ENCODE measurements at places on chromosomes 2 and 18.

GRCh38 chr2:127058246-127058953 lies 48.6 kb downstream of the BIN1 start:
- DNase-seq: no peak
- H3K4me1 ChIP-seq: peaks cover 4% of the 10 kb centered on the region
- no peak overlapping the region for H3K27ac ChIP-seq
- no peaks in the 10 kb centered on the region for H3K27me3 ChIP-seq

- DNase-seq: peak; percentile 12
- H3K36me3 ChIP-seq: no peaks in the 10 kb centered on the region
- H3K4me1 ChIP-seq: no peaks in the 10 kb centered on the region
Observed at GRCh38 chr2:233795735-233796171, 17.6 kb downstream of the MROH2A start.

GRCh38 chr2:134782792-134783191 lies 55.6 kb upstream of the ACMSD start:
- no peaks in the 10 kb centered on the region for H3K4me1 ChIP-seq
- no peaks in the 10 kb centered on the region for H3K36me3 ChIP-seq
- no peak overlapping the region for H3K27ac ChIP-seq
- no peak overlapping the region for H3K4me3 ChIP-seq

GRCh38 chr2:24919037-24919505 lies 966 bp downstream of the ADCY3 start:
- no peaks in the 10 kb centered on the region for H3K36me3 ChIP-seq
- H3K4me3 ChIP-seq: peak overlapping the region; percentile 44
- peak; percentile 63 for DNase-seq

DNA sequence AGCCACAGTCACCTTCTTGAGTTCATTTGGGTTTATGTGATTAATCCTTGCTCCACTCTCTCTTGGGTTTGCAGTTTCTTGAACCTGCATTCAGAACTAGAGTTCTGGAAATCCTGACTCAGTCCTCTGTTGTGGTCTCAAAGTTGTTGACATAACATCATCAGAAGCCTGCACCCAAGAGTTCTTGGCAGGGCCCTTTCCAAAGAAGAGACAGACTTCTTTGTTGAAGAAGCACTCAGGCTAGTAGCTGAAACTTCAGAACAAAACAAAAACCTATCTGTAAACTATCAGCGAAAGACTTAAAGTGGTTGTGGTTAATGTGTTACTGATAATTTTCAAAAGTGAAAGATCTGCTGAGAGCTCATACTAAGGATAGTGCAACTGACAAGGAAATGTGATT lies 120.8 kb downstream of the FAM168B start:
- H3K27me3 ChIP-seq: no peaks in the 10 kb centered on the region
- H3K4me3 ChIP-seq: no peak overlapping the region
- no peaks in the 10 kb centered on the region for H3K36me3 ChIP-seq
- no peak overlapping the region for H3K27ac ChIP-seq
- no peak for DNase-seq

DNA sequence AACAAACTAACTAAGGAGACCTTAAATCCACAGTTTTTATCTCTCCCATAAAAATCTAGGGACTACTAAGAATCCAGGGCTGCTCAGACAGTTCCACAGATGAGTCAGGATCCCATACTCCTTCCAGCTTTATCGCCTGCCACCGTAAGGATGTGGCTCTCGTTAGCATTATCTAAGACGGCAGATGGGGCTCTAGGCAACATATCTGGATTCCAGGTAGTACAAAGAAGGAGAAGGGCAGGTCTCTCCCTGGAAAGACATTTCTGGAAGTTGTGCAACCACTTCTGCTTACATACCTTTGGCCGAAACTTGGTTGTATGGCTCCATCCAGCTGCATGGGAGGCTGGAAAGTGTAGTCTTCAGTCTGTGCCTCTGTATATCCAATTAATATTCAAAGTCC lies 149.4 kb downstream of the SP3 start:
- H3K27ac ChIP-seq: no peak overlapping the region
- DNase-seq: no peak
- H3K4me3 ChIP-seq: no peak overlapping the region
- no peaks in the 10 kb centered on the region for H3K36me3 ChIP-seq

DNA sequence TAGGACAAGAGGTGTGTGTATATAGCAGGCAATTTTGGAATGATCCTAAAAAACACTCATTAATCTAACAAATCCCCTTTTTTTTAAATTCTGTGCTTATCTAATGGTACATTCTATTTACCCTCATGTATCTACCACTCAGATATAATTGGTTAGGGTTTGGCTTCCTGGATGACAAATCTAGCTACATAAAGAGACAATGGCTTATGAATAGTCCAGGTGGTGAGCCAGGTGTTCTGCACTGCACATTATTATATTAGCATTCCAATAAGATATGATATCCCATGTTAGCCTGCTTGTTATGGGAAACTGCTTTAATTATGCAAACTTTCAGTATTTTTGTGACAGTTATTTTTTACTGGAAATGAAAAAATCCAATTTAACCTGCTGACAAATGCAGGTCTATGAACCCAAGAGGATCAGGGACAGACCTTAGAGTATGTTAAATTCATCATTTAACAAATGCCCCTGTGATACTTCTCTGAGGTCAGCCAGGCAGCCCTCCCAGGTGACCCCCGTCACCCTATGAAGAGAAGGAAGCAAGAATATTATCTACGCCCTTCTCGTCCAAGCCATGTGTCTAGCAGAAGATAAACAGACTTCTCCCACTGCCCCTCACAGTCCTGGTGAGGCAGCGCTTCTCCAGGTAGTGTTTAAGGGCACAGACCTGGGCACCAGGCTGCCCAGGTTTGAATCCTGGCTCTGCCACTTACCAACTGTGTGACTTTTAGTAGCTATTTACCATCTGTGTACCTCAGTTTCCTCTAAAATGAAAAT lies 83.0 kb downstream of the ADD2 start:
- H3K27me3 ChIP-seq: no peaks in the 10 kb centered on the region
- H3K36me3 ChIP-seq: no peaks in the 10 kb centered on the region
- no peak overlapping the region for H3K4me3 ChIP-seq
- DNase-seq: no peak

DNA sequence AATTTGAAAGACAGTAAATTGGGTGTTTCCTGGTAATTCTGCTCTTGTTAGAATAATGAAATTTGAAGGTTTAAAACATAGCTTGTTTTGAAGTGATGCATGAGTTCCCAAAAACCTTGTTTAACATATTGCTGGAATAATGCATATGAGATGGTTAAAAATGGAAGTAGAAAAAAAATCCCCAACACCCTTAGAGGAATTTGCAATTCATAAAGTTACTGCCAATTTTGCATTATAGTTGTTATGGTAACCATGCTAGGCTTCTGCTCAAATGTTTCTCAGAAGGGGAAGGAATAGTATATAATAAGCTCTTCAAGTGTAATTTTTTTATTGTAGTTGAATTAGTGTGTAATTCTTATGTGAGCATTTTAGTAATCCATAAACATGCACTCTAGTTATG lies 49.1 kb downstream of the FASTKD2 start:
- DNase-seq: no peak
- no peaks in the 10 kb centered on the region for H3K4me1 ChIP-seq
- no peak overlapping the region for H3K27ac ChIP-seq
- H3K4me3 ChIP-seq: no peak overlapping the region

- no peak overlapping the region for H3K4me3 ChIP-seq
- H3K4me1 ChIP-seq: no peaks in the 10 kb centered on the region
Observed at GRCh38 chr2:191304939-191305875, 60.0 kb downstream of the MYO1B start.

DNA sequence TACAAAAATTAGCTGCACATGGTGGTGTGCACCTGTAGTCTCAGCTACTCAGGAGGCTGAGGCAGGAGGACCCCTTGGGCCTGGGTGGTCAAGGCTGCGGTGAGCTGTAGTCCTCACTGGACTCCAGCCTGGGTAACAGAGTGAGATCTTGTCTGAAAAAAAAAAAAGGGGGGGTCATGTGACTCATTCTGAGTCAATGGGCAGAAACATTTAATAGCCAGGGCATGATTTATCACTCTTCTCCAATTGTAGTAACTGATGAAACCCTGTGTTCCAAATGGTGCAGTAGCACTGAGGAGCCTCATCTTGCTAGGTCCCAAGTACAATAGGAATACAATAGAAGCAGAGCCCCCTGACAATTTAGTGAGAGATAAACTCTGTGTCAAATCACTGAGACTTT lies 78.9 kb upstream of the CCDC68 start:
- no peak overlapping the region for H3K4me3 ChIP-seq
- H3K36me3 ChIP-seq: no peaks in the 10 kb centered on the region
- H3K4me1 ChIP-seq: no peaks in the 10 kb centered on the region
- H3K27me3 ChIP-seq: no peaks in the 10 kb centered on the region

DNA sequence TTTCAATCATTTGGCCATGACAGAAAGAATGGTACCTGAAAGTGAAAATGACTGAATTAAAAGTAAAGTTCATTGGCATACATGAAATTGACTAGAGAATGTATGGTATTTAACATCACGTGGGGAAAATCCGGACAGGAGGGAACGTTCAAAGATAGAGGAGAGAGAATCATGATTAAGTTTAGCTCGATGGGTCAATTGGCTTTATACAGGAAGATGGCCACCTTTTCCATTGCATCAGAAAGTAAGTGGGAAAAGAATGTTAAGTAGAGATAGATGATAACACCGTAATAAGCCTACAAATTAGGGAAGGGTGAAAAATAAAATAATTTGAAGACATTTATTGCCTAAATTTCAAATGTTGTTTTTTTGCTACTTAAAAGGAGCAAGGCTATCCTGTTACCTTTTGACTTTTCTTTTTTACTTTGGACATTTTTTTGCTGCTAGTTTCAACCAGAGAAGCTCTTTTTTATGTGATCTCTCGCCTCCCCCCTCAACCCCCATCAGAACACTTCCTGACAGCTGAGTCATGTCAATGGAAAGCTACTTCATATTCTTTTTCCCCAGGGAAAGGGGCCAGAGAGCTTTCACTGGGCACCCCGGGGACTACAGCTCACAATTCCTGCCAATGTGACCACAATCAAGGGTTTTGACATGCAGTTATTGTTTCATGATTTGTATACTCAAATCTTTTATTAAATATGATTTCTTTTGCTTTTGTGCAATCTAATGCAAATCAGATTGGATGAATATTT lies 767 bp upstream of the CCDC102B start:
- no peak overlapping the region for H3K4me3 ChIP-seq
- no peaks in the 10 kb centered on the region for H3K4me1 ChIP-seq
- no peaks in the 10 kb centered on the region for H3K36me3 ChIP-seq
- H3K27me3 ChIP-seq: no peaks in the 10 kb centered on the region
- no peak overlapping the region for H3K27ac ChIP-seq

DNA sequence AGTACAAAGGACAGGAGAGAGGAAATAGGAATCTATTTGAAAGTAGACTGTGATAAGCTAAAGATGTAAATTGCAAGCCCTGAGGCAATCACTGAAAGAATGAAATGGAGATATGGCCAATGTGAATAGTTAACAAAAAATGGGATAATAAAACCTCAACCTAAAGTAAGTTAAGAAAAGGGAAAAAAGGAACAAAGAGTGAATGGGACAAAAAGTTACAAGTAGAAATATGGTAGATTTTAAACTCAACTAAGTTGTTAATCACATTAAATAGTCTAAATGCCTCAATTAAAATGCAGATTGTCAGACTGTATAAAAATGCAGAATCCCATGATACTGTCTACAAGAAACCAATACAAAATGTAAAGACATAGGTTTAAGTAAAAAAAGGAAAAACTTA lies 165.2 kb upstream of the RBMS1 start:
- H3K4me3 ChIP-seq: no peak overlapping the region
- H3K36me3 ChIP-seq: no peaks in the 10 kb centered on the region
- no peaks in the 10 kb centered on the region for H3K27me3 ChIP-seq
- H3K4me1 ChIP-seq: no peaks in the 10 kb centered on the region

DNA sequence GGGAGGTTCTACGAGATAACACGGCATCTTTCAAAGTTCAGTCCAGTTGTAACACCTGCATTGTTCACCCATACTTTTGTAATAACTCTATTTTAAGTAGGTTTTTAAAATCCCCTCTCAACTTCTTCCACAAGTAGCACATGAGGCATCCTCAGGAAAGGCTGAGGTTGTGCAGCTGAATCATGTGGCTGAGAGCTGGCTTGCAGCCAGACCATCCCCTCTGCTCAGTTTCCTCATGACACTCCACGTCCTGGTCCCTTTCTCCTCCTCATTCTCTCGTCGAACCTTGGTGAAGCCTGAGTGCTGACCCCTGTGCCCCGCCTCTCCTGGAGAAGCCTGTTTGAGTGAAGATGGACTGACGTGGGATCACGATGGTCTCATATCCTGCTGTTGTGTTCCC lies 42.5 kb downstream of the POU3F3 start:
- H3K4me1 ChIP-seq: no peaks in the 10 kb centered on the region
- H3K36me3 ChIP-seq: no peaks in the 10 kb centered on the region
- no peaks in the 10 kb centered on the region for H3K27me3 ChIP-seq
- DNase-seq: no peak

- H3K27ac ChIP-seq: no peak overlapping the region
- H3K4me1 ChIP-seq: no peaks in the 10 kb centered on the region
- no peak overlapping the region for H3K4me3 ChIP-seq
Observed at GRCh38 chr18:29157905-29158304, 981.0 kb upstream of the CDH2 start.

- no peaks in the 10 kb centered on the region for H3K4me1 ChIP-seq
- H3K4me3 ChIP-seq: no peak overlapping the region
- H3K36me3 ChIP-seq: no peaks in the 10 kb centered on the region
- no peaks in the 10 kb centered on the region for H3K27me3 ChIP-seq
Observed at GRCh38 chr18:24491927-24492834, 31.7 kb downstream of the HRH4 start.

DNA sequence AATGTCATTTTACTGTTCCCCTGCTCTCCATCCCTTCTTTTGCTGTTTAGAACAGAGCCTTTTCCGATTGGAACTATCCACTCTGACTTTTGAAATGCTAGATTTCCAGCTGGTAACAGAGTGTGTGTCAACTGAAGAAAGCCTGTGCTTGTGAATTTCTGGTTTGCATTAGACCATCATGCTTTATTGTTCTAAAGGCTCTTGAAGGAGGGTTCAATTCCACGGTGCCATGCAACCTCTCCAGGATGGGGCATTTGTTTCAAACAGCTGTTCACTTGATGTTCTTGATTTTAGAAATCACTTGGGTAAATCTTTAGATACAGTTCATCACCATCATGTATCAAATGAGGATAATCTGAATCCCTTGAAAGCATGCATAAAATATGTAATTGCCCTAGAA lies 156.7 kb downstream of the QPCT start:
- no peaks in the 10 kb centered on the region for H3K27me3 ChIP-seq
- no peaks in the 10 kb centered on the region for H3K4me1 ChIP-seq
- no peak for DNase-seq
- H3K27ac ChIP-seq: no peak overlapping the region
- H3K36me3 ChIP-seq: no peaks in the 10 kb centered on the region
- no peak overlapping the region for H3K4me3 ChIP-seq

DNA sequence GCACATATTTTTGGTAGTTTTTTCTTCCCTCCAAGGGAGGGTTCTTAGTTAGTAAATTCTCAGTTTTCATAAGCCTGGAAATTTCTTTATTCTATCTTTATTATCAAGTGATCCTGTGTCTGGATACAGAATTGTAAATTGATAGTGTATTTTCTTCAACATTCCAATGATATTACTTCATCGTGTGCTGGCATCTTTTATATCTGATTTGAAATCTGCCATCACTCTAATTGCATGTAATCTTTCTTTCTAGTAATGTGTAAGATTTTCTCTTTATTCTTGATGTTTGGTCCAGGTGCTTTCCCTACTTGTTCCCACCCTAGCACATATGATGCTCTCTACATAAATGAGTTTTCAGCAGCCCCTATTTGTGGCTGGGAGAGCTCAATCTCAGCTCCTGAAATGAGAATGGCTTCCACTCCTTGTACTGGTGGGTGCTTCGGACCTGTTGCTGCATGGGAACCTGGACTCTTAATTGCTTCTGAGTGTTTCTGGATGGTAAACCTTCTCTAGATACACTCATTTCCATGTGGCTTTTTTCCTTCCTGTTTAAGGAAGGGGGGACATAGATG lies 102.7 kb downstream of the SMIM21 start:
- no peak for DNase-seq
- no peak overlapping the region for H3K27ac ChIP-seq
- H3K36me3 ChIP-seq: no peaks in the 10 kb centered on the region
- H3K4me3 ChIP-seq: no peak overlapping the region
- no peaks in the 10 kb centered on the region for H3K4me1 ChIP-seq
